ENCODE measurements at places on chromosomes 12 and 14. TPM values are rescaled to one million over a fixed set of nuclear protein-coding genes. Genes with fewer than 3 reads are reported as not detected.

DNA sequence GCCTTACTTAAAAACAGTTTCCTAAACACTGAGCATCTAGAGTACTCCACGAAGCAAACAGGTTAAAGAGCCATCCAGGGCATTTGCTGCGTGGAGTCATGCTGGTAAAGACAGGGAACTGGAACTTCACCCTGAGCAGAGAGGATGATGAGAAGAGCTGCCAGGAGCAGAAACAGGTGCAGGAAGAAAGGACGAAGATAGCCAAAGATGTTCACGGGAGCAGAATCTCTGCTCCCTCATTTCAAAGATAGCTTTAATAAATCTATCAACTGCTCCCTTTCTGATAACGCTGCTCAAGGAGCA, 280.8 kb upstream of the FKBP4 start:
- DNase-seq, result no peak

GRCh38 chr14:72154645-72155378, 222.6 kb downstream of the RGS6 start:
- no peak for DNase-seq

DNA sequence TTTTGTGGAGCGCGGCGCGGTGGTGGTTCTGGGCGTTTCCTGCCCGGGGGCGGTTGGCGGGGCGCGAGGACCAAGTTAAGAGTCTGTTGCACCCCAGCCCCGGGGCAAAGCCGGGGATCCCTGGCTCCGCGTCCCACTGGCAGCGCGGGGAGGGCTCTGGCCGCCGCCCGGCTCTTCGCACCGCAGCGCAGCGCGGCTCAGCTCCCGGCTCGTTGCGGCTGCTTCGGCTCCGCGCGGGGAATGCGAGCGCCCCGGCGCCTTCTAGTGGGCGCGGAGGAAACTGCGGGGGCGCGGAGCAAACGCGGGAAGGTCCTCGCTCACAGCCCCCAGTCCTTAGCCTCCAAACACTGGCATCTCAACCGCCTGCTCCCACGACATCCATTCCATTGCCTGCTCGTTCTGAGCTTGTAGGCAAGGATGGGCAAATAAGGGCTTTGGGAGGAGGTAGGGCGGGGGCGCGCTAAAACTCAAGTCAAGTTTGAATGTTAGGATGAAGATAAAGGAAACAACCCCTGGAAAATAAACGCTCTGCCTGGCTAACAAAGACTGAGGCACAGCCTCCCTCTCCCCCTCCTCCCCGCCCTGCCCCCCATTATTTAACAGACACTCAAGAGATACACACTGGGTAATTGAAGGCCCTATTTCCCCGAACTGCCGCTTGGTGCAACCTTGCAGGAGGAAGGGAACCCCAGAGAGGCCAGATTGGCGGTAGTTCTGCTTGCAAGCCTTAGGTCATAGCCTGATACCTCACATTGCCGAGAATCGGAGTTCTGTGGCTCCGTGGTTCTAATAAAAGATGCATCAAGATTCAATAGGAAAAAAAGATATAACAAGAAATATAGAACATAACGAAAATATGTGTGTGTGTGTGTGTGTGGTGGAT, at the start of gene B4GALNT1:
Gene B4GALNT1, minus strand, starts transcription at position 244 of the 883 bp plus-strand sequence. CDS start 1,069 bp downstream, outside the sequence.
- DNase-seq, result no peak

- DNase-seq, result peak; percentile 77
These were observed 2.8 kb upstream of the HOXC8 start for GRCh38 chr12:54005853-54006558.

- no peak for DNase-seq
These were observed 24.1 kb upstream of the UBC start for GRCh38 chr12:124938587-124938986.

DNA sequence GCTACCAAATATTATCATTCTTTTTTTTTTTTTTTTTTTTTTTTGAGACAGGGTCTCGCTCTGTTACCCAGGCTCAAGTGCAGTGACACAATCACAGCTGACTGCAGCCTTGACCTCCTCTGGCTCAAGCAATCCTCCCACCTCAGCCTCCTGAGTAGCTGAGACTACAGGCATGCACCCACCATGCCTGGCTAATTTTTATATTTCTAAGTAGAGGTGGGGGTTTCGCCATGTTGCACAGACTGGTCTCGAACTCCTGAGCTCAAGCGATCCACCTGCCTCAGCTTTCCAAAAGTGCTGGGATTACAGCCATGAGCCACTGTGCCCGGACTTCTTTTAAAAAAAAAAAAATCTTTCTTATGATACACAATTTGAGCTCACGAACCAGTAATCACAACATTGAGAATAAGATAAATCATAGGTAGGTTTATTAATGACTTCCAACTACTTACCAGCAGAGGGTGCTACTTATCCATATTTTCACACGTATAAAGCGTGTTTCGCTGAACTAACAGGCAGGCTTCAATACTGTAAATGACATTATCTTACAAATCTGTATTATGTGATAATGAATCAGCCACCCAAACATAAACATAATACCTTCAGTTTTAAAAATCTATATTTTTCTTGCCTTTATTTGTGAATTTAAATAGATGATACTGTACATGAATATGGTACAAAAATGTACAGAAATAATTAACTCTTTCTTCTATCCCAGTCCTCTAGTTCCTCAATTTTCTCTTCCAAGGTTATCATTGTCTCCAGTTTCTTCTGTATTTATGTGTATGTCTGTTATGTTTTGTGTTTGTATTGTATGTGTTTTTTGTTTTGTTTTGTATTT, 42.5 kb upstream of the BCAT1 start:
- DNase-seq, result no peak

GRCh38 chr14:97602438-97603117, 805.4 kb downstream of the VRK1 start:
- no peak for DNase-seq

- no peak for DNase-seq
These were observed 13.0 kb downstream of the PLEKHG6 start for GRCh38 chr12:6323340-6323994.

- DNase-seq, result no peak
These were observed 17.0 kb downstream of the TMEM30B start for GRCh38 chr14:61264010-61264571.

- no peak for DNase-seq
These were observed 41.9 kb downstream of the TTC8 start for GRCh38 chr14:88866305-88866704.

- DNase-seq, result no peak
These were observed 324.7 kb downstream of the GXYLT1 start for GRCh38 chr12:41819948-41820347.

GRCh38 chr12:46230983-46231382, 37.9 kb downstream of the SLC38A1 start:
- DNase-seq, result no peak

- no peak for DNase-seq
These were observed 269.3 kb downstream of the SNAPC1 start for GRCh38 chr14:62031504-62031903.

GRCh38 chr12:91506452-91506851, 323.8 kb upstream of the DCN start:
- no peak for DNase-seq

Gene RNASE12
- total RNA-seq, result not detected

Gene PLA2G1B
- not detected for total RNA-seq

Gene TMEM132D
- not detected for total RNA-seq

Gene SLCO1B1
- 0.15 TPM for total RNA-seq

Gene ERBB3
- total RNA-seq, result 187 TPM

Gene KRT83
- 0.59 TPM for total RNA-seq

Measured in breast epithelium (tissue), 4 donors.